ENCODE measurements at places on chromosomes 1 and 21. TPM values are rescaled to one million over a fixed set of nuclear protein-coding genes. Genes with fewer than 3 reads are reported as not detected.

The DFFB gene
- total RNA-seq = 9.2 TPM

The LCE1E gene
- total RNA-seq = not detected

The PTCH2 gene
- total RNA-seq = 2.3 TPM

DNA sequence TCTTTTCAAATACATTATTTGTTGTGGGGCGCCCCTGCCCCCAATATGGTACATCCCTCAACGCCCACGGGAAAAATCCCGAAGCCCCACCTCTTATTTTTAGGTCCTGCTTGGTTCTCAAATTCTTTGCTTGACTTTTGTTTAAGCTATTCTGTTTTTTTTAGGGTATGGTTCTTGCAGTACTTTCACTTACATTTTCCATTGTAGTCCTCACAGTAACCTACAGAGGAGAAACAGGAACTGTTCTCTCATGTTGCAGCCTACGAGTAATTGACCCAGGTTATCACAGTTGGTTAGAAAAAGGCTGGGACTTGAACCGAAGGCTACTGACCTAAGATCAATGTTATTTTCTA is 697 bp upstream of the C21orf91 start:
- no peaks in the 10 kb centered on the region for H3K27me3 ChIP-seq
- no peak for DNase-seq
- peak overlapping the region; percentile 98 for H3K27ac ChIP-seq
